Cortex of kidney (tissue), 1 donor: ENCODE measurements at places on chromosomes 7 and 10.

- DNase-seq: no peak
Measured at GRCh38 chr7:66362136-66362535, 157.0 kb downstream of the TPST1 start.

DNA sequence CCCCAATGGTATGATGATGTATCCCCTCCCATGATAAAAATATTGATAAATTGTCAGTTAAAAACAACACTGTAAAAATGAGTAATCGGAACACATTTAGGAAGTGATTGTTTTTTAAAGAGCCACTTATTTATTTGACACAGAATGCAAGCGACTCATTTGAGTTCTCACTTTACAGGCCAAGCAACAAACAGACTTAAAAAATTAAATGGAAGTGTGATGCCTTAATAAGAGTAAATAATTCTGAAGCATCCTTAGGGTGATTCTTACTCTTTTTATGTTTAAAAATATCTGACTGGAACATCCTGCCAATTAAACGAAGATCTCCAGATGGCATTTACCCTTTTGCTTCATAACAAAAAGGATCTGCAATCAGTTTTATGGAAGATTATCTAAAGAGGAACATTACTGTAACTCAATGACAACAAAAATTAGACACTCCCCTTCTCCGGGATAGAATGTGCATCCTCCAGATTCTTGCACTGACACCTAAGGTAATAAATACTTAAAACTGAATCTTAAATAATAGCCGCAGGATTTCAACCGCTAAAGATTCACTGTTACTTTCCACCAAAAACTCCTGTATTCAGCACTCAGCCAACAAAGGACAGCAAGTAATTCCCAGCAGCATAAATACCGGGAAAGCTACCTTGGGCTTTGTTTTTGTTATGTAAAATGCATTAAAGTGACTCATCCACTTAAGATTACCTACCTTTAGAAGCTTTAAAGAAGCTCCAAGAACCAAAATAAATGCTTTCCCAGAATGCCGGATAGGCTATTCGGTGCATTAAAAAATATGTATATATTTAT lies 1.7 kb downstream of the CACNA2D1 start:
- no peak for DNase-seq

GRCh38 chr10:124417895-124418725 lies 613 bp downstream of the OAT start:
- DNase-seq: no peak

- DNase-seq: no peak
Measured at GRCh38 chr7:38327637-38328036, 54.2 kb upstream of the TARP start.

DNA sequence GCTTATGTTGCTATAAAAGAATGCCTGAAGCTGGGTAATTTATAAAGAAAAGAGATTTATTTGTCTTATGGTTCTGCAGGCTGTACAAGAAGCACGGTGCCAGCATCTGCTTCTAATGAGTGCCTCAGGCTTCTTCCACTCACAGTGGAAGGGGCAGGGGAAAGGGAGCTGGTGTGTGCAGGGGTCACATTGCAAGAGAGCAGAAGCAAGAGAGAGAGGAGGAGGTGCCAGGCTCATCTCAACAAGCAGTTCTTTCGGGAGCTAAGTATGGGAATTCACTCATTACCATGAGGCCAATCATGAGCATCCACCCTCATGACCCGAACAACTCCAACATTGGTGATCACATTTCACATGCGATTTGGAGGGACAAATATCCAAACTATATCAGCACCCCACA lies 17.2 kb upstream of the SLK start:
- DNase-seq: no peak

DNA sequence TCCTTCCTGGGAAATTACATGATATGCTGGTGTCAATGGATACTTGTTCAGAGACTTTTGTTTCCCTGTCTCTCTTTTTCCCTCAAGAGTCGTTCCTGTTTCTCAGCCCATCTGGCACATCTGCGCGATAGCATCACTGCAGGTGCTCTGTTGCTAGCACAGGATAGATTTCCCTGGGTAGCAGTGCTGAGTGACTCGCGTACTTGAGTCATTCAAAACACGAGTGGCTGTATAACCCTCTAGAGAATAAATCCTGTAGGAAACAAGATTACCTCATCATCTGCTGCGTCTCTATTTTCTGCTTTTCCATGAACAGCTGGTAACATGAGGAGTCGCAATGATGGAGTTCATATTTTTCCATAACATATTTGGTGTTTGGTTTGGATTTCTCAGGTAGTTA lies 452.0 kb upstream of the FZD8 start:
- no peak for DNase-seq

GRCh38 chr10:102633848-102634247 lies 10.4 kb upstream of the TRIM8 start:
- no peak for DNase-seq

- DNase-seq: no peak
Measured at GRCh38 chr10:17989908-17990767, 38.4 kb downstream of the SLC39A12 start.

- DNase-seq: no peak
Measured at GRCh38 chr10:108147346-108147745, 982.8 kb upstream of the SORCS1 start.

- DNase-seq: no peak
Measured at GRCh38 chr10:20343036-20343435, 526.8 kb downstream of the PLXDC2 start.

GRCh38 chr10:48232717-48233447 lies 41.6 kb downstream of the FRMPD2 start:
- DNase-seq: no peak

GRCh38 chr10:74011770-74012169 lies 13.9 kb downstream of the VCL start:
- no peak for DNase-seq

- no peak for DNase-seq
Measured at GRCh38 chr7:153090209-153090608, 330.7 kb downstream of the ACTR3B start.

DNA sequence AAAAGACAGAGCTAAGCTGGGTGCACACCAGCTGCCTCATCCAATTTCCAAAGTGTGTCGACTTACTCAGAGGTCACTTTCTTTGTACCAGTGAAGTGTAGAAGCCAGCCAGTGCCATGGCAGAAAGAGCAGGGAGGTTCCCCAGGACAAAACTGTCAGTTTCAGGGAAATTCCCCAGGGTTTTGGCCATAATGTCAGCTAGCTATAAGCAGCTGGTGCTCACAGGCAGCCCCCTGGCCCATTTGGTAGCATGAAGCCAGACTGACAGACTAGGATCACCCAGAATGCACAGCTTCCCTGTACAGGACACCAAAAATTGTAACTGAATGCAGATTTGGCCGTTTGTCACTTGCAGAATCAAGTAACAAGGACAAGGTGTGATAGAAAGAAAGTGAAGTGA lies 28.6 kb downstream of the MRPL32 start:
- DNase-seq: no peak

GRCh38 chr10:30798646-30799185 lies 169.2 kb upstream of the LYZL2 start:
- no peak for DNase-seq

DNA sequence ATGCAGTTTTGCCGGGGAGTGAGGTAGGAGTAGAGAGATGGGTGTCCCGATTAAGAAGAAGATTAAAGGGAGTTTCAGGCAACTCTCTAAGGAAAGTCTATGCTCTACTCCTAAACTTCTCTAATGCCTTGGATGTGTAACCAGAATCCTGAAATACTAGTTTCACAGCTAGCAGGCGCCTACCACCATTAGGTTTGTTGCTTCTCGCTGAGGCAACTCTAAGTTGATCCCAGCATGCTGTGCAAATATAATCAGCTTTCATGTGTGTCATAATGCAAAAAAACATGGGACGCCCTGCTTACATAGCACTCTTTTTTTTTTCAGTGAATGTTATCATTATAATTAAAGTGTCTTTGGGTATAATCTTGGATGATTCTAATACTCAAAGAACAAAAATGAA lies 50.4 kb upstream of the FAM3C start:
- DNase-seq: no peak

DNA sequence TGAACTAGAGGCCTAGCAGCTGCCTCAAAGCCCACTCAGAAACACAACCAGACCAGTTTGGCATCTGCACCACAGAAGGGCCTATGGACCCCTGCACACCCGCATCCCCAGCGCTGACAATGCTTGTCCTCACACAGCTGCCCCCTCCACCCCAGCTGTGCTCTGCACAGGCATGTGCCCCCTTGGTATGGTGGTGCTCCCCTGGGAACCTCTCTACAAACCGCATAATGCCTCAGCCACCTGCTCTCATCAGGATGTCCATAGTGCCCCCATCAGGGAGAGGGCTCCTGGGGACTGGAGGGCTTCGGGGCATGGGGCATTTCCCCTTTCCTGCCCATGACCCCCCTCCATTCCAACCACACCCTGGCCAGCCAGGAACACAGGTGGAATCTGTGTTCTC lies 347.5 kb downstream of the GRID1 start:
- no peak for DNase-seq

DNA sequence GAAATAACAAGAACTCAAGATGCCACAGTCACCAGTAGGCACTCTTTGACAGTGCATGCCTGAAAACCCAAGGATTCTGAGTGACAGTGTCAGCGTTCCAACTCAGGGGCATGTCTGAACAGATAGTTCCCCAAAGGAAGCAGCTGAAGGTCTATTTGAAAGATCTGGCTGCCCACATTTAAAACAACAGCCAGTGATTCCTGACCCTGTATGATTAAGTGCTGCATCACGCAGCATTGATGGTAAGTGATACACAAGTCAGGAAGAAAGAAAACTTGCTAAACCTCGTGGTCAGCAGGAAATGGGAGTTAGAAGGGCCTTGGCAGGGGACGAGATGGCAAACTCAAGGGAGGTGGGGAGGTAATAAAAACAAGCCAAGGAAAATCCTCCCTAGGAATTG lies 1013.1 kb downstream of the TYW1 start:
- no peak for DNase-seq

GRCh38 chr7:1886361-1887064 lies 216.4 kb downstream of the ELFN1 start:
- no peak for DNase-seq

GRCh38 chr7:122626785-122627184 lies 72.1 kb downstream of the RNF133 start:
- no peak for DNase-seq

- no peak for DNase-seq
Measured at GRCh38 chr7:1136841-1137516, 23.0 kb downstream of the ZFAND2A start.

DNA sequence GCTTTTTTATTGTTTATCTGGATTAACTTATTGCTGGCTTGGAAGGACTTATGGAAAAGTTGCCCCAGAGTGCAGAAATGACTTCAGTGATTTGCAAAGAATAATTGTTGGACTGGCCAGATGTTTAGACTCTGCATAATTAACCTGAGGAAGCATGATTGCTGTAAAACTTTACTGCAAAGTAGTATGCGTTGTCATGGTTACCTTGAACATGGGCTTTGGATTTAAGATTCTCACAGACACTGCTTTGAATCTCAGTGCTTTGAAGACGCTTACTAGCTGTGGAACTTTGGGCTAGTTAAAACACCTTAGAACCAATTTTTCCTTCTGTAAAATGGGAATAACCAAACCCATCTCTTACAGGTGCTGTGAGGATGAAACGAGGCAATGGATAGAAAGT lies 425.2 kb upstream of the GALNT17 start:
- no peak for DNase-seq

DNA sequence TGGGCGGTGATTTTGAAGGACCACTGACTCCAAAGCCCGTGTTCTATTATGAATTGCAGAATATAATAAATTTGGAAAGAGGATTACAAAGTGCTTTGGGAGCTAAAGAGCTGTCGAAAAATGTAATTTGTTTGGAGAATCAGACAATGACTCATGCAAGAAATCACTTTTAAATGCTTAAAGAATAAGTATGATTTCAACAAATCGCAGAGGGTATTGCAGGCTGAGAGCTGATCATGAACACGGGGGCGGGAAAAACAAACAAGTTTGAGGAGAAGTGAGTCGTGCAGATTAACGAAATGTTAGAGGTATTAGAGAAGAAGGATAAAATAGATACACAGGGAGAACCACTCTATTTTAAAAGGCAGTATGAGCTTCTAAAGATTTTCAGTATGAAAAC lies 4.9 kb upstream of the HACD1 start:
- DNase-seq: no peak

- DNase-seq: no peak
Measured at GRCh38 chr7:42511027-42511426, 274.0 kb upstream of the GLI3 start.

GRCh38 chr7:94323844-94324243 lies 70.9 kb upstream of the COL1A2 start:
- no peak for DNase-seq

DNA sequence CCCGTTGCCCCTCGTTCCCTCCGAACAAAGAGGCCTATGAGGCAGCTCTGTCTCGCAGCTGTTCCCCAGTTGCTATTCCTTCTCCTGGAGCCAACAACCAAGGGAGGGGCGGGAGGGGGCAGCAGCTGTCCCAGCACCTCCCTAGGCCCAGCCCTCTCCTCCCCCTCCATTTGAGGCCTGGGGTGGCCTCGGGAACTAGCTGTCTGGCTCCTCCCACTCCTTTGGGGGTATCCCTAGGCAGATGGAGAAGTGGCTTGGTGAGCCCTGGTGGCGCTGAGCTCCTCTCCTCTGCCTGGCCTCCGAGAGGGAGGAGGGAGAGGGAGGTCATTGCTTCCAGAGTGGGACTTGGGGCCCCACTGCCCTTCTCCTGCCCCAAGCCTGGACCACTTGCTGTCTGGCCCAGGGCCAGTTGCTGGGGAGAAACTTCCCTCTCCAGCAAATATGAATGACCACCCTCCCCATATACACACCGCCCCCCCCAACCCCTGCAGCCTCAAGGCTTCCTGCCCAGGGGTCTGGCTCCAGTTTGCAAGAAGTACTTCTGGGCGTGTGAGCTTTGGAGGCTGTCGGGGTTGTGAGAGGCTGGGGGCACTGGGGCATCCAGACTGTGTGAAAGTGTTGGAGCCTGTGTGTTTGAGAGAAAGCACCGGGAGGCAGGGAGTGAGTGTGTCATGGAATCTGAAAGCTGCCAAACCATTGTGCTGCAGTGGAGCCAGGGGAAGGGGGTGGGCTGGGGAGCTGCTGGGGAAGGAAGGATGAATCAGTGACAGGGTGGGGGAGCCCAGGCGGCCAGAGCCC lies 3.1 kb downstream of the FLNC start:
- no peak for DNase-seq

GRCh38 chr7:359226-359765 lies 69.3 kb downstream of the FOXL3 start:
- no peak for DNase-seq

DNA sequence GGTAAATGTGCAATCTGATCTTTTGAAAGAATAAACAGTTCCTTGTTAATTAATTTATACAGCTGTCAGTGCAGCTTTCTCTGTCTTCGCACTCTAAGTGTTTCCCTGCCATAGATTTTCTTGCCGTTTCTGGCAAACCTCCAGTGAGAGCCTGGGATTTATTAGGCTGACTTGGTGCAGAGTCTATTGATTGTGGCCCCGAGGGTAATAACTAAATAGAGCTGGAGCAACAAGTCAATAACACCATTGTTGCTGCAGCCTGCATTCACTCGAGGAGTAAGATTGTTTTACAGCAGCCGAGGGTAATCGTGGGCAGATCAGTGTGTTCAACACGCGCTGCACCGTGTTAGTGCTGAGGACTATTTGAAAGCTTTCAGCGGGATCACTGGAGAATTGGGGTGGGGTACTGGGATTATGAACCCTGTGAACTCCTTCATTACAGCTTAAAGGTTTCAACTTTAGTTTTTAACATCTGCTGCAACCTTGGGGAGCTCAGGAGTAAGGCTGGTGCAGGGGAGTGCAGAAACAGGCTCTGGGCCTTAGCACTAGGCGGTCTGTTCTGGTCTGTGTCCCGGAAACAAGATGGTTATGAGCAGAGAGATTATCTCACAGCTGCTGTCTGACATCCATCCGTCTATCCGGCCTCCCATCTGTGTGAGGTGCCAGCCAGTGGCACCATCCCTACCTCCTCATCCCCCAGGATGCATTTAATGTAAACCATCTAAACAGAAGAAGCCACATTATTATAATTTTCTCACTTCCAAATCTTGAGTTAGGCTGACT lies 174.0 kb upstream of the TCF7L2 start:
- no peak for DNase-seq
